MCF 10A (cell line): ENCODE measurements at places on chromosomes 11 and 22.

GRCh38 chr22:50296658-50297490 is 10.6 kb downstream of the PLXNB2 start:
- DNase-seq, result no peak

DNA sequence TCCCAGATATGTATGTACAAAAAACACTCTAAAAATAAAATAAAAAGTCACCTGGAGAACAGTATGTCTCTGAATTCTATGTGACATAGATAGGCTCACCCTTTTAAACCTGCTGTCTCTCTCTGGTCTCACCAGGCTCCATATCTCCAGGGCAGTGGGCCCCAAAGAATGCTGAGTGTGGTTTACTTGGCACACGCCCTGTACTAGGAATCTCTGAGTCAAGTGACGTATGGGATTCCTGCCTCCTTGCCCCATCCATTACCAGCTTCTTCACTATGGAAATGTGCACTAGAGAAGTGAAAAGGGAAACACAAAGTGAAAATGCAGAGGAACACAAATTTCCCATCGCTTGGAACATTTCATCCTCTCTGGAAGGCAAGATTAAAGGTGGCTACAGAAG is 722.2 kb upstream of the TENM4 start:
- DNase-seq, result peak; percentile 68

- DNase-seq, result no peak
Measured at GRCh38 chr11:80816454-80816847, 1375.6 kb upstream of the TENM4 start.

DNA sequence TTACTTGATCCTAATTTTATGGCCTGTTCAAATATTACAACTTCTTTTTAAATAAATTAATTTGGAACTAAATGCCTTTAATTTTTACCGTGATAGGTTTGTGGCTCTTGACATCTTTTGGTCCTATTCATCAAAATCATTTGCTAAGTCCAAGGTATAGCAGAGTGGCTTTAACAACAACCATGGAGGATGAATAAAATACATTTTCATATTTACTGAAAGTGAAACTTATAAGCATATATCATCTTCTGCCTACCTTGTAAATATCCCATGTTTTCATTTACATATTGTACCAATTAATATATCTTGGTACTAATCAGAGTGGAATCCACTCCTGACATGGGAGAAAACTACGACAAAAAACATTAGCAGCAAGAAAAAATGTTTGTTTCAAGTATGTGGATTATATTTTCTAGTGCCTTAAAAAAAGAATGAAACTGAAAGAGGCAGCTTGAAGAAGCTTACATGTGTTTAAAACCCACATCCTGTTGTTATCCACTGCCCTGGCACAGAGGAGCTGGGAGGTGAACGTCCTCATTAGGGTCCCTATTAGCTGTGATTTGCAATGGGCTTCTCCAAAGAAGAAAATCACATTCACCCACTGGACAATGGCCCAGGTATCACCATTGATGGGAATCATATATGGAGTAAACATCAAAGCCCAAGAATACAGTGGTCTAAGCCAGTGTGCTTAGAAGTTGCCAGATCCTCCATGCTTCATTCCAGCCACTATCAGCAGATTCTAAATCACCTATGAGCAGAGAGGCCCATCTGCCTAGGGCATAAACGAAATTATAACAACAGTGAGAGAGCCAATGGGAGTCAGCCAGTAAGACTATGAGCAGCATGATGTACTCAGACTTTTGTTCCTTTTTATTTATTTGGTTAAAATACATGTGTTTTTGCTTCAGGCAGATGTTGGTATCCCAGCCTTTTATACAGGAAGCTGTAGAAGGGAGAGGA is 84.7 kb downstream of the MAML2 start:
- DNase-seq, result no peak

DNA sequence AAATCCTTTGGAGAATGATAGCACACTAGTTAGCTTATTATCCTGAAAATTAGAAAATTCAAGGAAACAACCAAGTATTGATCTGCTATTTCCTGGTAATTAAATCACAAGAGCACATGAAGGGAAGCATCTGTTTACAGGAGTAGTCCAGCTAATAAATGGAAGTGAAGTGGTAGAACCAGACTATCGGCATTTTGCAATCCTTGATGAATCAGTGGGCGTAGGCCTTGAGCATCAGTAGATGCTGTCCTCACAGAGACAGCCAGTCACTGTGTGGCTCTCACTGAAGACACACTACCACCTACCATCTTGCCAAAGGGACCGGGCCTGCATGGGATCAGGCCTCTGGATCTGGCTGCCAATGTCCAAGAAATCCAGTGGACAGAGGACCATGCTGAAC is 69.8 kb downstream of the FBLN1 start:
- DNase-seq, result peak; percentile 34

- peak; percentile 87 for DNase-seq
Measured at GRCh38 chr22:41512421-41513194, 31.7 kb downstream of the POLR3H start.

DNA sequence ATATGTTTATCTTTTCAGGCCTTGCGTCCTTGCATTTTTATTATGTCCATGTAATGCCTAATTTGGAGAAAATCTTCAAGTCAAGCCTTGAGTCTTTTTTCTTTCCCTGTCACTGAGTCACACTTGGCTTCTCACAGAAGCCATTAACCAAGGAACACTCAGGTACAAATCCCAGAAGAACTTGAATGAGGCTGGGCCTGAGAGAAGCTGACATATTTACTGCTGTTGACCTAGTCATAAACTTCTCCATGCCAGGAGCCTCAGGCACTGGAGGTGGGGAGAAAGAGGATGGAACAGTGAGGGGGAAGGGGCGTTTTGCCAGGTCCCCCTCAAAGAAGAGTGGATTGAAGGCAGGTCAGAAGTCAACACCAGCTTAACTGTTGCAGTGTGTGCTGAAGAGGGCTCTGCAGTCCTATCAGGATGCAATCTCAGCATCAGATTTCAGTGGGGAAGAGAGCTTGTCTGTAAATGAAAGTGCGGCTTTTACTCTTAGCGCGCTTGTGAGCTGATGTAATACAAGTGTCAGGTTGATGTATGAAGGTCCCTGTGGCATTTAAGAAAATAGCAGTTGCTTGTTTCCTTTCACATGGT is 526.0 kb downstream of the ETS1 start:
- DNase-seq, result no peak

GRCh38 chr11:132455044-132455443 is 1077.3 kb downstream of the OPCML start:
- no peak for DNase-seq
